ENCODE measurements at places on chromosomes 5 and 9.
A peak's percentile ranks its signal among the peaks of the same experiment; 100 is the strongest.

DNA sequence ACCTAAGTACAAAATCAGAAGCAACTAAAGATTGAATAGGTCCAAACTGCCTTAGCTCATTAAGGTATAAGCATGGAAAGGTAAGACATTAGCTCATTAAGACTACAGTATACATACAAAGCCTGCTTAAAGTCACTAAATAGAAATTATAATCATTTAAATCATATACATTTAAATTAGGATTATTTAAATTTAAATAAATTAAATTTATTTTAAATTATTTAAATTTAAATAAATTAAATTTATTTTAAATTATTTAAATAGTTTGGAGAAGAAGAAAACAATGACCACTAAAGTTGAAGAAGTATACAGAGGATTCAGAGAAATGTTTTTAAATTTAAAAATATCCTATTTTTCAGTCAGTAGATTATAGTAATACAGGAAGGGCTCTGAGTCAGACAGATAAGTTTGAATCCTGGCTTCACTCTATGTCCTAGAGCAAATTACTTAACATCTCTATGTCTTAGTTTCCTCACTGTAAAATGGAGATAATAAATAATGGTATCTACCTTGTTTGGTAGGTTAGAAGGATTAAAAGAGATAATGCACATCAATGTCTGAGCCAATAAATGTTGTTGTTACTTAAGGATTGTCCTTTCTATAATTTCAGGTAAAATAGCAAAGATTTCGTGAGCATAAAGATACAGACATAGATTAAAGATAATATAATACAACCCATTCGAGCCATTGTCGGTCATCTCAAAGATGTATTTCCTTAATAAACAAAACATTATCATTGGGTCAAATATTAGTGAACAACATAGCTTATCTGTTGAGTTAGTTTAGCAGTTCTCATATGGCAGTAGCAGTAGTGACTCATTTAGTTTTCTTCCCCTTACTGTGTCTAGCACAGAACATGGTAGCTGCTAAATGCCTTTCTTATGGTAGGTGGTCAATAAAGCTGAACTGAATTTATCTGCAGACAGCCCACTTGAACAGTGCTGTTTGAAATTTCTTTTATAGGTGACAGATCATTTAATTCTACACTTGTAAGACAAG lies 100.6 kb downstream of the KIAA0825 start:
- no peak for DNase-seq

DNA sequence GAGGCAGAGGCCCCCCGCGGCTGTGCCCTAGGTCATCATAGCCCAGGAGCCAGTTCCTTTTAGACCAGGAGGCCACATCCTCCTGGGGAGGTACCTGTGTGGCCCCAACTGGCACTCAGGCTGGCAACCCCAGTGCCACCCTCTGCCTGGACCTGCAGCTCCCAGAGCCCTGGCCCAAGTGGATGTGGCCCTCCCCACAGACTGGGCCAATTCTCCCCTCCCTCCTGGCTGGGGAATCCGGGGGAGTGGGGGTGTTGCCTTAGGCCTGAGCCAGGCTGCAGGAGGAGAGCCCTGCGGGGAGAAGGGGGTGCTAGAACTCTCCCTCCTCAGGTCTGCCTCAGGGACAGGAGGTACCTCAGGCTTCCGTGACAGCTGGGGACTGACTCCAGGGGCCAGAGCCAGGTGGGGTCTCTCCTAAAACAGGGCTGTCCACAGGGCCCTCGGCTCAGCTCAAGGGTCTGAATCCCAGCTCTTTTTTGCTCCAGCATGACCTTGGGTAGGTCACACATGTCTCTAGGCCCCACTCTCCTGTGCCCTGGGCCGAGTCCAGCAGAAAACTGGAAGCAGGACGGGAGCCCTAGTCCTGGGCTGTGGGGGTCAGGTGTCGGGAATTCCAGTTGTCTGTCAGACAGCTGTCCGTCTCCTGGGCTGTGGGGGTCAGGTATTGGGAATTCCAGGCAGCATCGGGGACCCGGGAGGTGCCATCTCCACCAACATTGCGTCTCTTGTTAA lies 9.6 kb downstream of the DNLZ start:
- no peak for DNase-seq

DNA sequence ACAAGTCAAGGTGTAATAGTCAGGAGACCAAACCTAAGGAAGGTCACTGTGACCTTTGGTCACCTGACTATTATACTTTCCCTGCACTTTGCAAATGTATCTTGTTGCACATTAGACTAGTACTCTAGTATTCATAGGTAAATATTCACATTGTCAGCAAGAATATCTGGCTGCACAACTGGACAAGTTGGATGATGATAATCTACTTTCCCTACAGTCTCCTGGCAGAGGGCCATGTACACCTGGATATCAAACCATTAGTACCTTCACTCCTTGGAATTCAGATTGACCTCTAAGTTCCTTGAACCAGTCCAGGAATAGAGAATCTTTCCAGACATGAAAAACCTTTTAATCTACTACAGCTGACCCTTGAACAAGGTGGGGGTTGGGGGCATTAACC lies 344.8 kb downstream of the DEPDC1B start:
- no peak for DNase-seq

- no peak for DNase-seq
Measured at GRCh38 chr9:124839612-124840299, 13.5 kb upstream of the WDR38 start.

GRCh38 chr9:117405950-117406705 lies 8.7 kb downstream of the ASTN2 start:
- no peak for DNase-seq

- no peak for DNase-seq
Measured at GRCh38 chr9:124855566-124855943, 2.3 kb downstream of the WDR38 start.

GRCh38 chr9:109101810-109102209 lies 17.9 kb downstream of the TMEM245 start:
- no peak for DNase-seq

DNA sequence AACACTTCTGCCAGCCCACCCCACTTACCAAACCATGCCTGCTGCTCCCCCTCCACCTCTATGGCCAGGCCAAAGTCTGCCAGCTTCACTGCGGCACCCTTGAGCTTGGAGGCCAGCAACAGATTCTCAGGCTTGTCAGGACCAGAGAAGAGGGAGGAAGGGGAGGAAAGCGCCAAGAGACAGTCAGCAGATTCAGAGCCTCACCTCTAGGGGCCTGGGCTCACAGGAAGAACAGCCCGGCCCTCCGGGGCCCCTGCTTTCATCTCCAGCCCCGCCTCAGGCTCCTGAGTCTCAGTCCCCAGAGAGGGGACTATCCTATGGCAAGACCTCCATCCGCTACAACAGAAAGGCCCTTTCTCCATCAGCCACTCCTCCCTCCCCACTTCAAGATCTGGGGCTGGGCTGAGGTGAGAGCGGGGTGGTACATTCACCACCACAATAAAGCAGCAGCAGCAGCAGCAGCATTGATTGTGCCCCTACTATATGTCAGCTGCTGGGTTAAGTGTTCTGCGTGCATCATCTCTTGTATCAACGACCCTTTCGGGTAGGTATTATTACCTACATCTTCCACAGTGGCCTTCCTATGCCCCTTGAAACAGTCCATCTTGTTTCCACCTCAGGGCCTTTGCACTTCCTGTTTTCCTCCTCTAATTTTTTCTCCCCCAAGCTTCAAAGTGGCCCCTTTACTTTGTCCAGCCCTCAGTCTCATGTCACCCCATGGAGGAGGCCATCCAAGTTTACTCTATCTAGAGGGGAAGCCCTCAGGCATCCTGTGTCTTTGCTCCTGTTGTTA lies 36.0 kb downstream of the CAMK2A start:
- no peak for DNase-seq

DNA sequence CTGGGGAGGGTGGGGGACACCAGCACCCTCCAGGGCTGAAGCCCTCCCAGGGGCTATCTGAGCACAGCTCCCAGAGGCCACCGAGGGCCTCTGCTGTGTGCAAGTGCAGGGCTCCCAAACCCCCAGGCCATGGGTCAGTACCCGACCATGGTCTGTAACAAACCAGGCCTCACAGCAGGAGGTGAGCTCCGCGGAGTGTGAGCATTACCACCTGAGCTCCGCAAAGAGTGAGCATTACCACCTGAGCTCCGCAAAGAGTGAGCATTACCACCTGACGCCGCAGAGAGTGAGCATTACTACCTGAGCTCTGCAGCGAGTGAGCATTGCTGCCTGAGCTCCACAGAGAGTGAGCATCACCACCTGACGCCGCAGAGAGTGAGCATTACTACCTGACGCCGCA lies 152.9 kb upstream of the IRX2 start:
- no peak for DNase-seq

- no peak for DNase-seq
Measured at GRCh38 chr9:29289365-29289764, 1716.1 kb upstream of the C9orf72 start.

DNA sequence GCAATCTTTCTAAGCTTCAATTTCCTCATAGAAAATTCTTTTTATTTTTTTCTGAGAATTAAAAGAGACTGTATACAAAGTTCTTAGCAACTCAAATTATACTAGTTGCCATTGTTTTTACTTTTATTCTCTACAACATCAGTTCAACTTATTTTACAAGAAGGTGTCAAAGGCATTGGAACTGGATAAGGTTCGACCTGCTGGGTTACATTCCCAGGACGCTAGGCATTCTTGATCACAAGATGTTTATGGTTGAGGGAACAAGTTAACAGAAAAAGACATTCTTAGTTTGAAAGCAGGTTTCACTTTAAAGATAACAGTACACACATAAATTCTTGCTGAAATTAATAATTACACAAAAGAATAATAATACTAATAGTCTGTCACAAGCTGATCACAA lies 163.5 kb upstream of the SNX2 start:
- no peak for DNase-seq

- no peak for DNase-seq
Measured at GRCh38 chr5:67144183-67144639, 52.4 kb downstream of the CD180 start.

GRCh38 chr9:137969008-137969407 lies 91.4 kb downstream of the CACNA1B start:
- no peak for DNase-seq

DNA sequence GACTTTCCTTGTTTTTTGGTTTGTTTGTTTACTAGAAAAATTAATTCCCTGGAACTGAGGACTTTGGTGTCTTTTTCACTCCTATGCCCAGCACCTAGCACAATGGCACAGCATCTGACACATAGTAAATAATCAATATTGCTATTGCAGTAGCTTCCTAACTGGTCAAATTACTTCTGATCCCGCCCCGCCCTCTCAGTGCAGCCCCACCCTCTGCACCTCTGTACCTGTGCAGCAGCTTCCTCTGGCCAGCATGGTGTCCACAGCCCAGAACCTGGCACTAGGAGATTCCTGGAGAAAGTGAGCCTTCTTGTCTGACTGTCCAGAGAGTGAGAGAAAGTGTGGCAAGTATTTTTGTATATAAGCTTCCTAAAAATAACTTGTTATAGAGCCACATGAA lies 343.2 kb downstream of the ZNF608 start:
- no peak for DNase-seq

GRCh38 chr5:170444969-170445505 lies 55.9 kb upstream of the KCNMB1 start:
- DNase-seq: no peak

GRCh38 chr5:6255956-6256355 lies 122.4 kb downstream of the MED10 start:
- DNase-seq: no peak

DNA sequence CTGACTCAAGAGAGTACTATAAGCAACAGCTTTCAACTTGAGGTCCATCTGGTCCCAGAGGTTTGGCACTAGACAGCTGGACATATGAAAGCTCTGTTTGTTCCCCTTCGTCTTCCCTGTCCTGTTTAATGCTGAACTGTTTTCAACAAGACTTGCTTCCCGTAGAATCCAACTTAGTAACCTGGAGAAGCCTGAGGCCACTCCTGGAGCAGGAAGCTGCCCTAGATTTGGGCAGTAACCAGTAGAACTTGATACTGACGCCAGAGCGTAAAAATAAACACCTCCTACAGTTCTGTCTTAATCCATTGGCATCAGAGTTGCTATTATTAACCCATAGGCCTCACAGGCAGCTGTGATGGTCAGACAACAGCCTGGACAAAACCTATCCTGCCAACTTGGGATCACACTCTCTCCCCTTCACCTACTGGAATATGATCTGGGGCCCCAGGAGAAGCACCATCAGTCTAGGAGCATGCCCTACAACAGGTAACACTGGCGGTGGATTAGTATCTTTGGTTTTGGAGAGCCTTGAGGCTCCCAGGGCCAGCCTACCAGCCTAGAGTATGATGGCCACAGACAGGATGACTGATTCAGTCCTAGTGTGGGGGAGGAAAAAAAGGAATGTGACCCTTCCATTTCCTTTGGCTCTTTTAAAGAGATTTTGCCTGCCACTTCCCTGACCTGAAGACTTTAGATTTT lies 29.2 kb downstream of the RUSC2 start:
- DNase-seq: no peak

GRCh38 chr5:76720988-76721569 lies 5.2 kb downstream of the F2R start:
- DNase-seq: no peak

DNA sequence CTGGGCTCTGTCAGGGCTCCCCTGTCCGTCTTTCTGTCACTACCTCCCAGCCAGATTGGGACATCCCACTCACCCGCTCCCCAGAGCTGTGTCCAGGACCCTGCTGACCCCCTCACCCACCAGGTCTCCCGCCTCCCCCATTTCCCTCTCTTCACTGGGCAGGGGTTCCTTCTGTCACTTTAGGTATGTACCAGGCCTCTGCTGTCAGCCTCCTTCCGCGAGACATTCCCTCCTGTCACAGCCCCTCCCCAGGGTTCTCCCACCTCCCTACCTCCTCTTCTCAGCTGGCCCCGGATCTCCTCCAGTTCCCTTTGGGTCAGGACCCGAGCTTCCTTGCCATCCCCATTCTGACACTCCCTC lies 488 bp downstream of the POLR1E start:
- no peak for DNase-seq

DNA sequence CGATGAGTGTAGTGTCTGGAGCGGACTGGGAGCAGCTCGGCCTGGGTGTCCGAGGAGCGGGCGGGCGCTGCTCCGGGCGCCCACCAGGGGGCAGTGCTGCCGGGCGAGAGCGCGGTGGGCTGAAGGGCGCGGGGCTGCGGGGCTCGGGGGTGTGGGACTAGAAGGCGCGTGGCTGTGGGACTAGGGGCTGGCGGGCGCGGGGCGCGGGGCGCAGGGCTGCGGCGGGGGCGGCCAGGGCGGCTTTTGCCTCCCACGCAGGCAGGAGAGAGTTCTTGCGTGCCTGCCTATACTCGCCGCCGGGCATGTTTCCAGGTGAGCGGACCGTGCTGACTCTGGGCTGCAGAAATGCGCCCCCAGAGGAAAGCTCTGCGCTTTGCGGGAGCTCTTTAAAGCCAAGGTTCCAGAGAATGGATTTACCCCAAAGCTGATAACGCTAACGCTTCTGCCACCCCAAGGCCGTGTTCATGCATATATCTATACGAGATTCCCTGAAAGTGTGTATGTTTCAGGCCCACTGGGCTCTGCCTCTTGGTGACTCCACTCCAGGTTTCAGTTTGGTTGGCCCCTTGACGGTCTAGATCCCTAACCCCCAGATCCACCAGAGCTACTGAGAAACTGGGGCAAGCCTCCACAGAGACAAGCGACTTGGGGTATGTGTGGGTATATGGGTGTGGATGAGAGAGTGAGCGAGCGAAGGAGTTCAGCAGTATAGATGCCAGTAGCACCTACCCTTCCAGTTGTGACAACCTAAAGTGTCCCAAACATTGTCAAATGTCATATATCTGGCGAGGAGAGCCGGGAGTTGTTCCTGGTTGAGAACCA lies 56.2 kb downstream of the ACER2 start:
- DNase-seq: peak; percentile 87

GRCh38 chr5:9251379-9251980 lies 294.4 kb downstream of the SEMA5A start:
- no peak for DNase-seq

- DNase-seq: no peak
Measured at GRCh38 chr5:644509-644908, 32.4 kb downstream of the CEP72 start.

- no peak for DNase-seq
Measured at GRCh38 chr5:40873286-40873880, 32.2 kb downstream of the CARD6 start.
